NCI-H2081 (cell line): ENCODE measurements at places on chromosomes 2 and 18.

- DNase-seq: no peak
Observed at GRCh38 chr2:70397186-70397585, 95.3 kb upstream of the FAM136A start.

DNA sequence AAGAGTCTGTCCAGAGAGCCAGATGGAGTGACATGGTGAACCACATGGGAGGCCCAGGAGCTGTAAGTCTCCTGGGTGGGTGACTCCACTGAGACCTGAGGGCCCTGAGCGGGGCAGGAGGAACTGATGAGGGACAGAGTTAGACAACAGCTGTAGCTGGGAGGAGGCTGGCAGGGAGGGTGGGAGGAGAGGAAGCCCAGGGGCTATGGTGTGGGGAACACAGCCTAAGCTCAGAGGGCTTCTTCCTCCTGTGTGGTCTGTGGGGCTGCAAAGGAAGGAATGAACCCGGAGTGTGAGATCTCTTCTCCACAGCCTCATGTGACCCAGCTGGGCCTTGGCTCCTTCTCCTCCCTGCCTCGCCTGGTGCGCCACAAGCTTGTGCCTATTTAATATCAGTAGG, 395.6 kb upstream of the HS6ST1 start:
- no peak for DNase-seq

- DNase-seq: no peak
Observed at GRCh38 chr2:12918835-12919445, 202.2 kb downstream of the TRIB2 start.

- DNase-seq: no peak
Observed at GRCh38 chr18:43785158-43785557, 507.9 kb upstream of the SYT4 start.

GRCh38 chr18:22961156-22961555, 28.0 kb downstream of the RBBP8 start:
- DNase-seq: no peak

DNA sequence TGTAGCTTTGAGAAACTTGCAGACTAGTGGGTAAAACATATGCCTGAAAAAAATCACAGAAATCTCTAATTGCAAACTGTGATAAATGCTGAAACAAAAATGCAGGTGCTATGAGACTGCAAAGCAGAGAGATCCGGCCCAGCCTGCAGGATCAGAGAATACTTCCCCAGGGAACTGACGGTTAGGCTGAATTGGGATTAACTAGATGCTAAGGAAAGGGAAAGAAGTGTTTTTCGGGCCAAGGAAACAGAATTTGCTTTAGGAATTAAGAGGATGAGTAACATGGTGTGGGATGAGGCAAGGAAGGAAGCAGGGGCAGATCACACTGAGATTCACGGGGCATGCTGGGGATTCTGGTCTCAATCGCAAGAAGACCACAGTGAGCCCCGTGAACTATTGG, 71.5 kb downstream of the OSBPL6 start:
- no peak for DNase-seq

DNA sequence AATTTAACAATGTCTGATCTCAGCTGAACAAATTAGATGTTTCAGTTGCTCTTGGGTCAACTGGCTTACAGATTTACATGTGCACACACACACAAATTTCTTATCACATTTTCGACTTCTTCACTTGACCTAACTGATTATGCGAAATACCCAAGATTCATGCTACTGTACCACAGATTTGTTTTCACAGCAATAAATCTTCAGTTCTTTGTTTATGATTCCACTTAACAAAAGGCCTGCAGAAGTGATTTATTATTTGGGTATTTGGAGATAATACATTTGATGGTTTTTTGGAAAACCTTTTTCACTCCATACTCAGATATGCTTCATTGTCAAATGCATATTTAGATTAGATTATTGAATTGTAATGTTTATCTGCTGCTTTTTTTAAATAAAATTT, 129.0 kb downstream of the GALNT1 start:
- DNase-seq: no peak
